ENCODE measurements at places on chromosomes 4 and X.
A peak's percentile ranks its signal among the peaks of the same experiment; 100 is the strongest.

GRCh38 chr4:113659127-113659526 is 102.4 kb downstream of the CAMK2D start:
- DNase-seq, result no peak

DNA sequence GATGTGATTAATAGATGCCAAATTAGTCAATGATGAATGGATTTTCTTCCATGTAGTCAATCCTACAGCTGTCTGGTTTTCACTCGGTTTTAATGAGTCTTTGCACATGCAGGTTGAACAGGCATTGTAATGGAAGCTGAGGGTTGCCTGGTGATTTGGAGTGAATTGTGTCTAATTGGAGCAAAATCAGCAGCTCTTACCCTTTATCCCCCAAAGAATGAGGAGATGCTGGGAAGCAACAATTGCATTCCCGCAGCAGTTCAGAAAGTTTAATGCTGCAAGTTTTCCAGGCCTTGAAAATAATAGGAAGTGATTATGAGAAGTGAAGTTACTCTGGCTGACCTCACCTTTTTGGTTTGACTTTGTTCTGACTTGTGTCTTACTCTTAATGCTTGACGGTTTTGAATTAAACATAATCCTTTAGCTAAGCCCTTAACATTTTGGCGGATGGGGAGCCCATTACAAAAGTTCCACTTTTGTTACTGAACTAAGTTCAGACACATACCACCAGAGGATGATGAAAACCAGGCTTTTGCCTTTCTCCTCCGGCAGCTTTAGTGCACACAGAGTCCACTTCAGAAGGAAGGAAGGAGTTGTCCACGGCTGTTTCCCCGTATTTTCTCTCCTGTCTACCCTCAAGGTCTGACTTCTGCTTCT is 78.8 kb upstream of the TBC1D9 start:
- DNase-seq, result no peak

- no peak for DNase-seq
These were observed 221.6 kb downstream of the DCLK2 start for GRCh38 chr4:150299816-150300215.

- DNase-seq, result no peak
These were observed 16.5 kb downstream of the TRAPPC2 start for GRCh38 chrX:13717700-13718472.

- no peak for DNase-seq
These were observed 150.2 kb downstream of the TSPAN5 start for GRCh38 chr4:98508248-98508647.

- no peak for DNase-seq
These were observed 146.1 kb upstream of the NEIL3 start for GRCh38 chr4:177163532-177163931.

DNA sequence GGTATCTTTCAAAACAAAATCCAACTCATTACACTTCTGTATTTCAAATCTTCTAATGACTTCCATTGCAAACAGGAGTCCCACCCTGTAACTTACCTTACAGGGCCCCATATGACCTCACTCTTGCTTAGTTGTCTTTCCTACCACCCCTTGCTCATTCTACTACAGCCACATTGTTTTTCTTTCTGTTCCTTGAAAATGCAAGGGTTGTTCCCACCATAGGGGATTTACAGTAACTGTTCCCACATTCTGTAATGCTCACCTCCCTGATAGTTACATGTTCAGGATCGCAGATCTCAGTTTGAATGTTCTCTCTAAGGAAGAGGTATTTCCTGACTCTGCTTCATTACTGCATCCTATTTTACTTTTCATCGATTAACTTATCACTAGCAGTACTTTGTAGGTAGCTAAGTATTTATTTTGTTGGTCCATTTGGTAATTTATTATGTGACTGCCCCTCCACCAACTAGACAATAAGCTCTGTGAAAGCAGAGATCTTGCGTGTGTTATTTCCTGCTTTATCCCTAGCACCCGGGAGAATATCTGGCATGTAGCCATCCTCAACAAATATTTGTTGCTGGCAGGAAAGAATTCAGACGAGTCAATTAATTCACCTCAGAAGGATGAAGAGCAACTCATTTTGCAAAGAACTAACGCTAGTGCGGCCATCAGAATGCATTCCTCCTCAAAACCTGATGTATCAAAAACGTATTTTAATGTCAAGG is 21.4 kb downstream of the MAOB start:
- DNase-seq, result no peak

DNA sequence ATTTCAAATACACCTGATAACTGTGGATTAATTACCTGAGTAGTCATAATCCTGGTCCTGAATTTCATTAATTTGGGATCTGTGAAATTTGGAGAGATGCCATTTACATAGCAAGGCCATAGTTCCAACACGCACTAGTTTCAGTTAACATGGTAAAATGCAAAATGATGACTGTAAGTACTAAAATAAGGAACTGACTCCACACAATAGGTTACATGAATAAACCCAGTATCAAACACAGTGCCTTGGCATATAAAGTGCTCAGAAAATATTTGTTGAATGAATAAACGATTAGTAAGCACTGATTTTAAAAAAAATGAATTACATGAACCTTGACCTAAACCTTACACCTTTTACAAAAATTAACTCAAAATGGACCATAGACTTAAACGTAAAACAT is 9.0 kb downstream of the FBXO8 start:
- DNase-seq, result no peak

GRCh38 chr4:113162089-113162488 is 112.6 kb downstream of the ANK2 start:
- DNase-seq, result no peak

- DNase-seq, result no peak
These were observed at the start of gene UGT2B7 for GRCh38 chr4:69096111-69096656. TSS of gene UGT2B7 (plus strand) at chr4:69096474. CDS start at chr4:69096521, 47 bp downstream.

DNA sequence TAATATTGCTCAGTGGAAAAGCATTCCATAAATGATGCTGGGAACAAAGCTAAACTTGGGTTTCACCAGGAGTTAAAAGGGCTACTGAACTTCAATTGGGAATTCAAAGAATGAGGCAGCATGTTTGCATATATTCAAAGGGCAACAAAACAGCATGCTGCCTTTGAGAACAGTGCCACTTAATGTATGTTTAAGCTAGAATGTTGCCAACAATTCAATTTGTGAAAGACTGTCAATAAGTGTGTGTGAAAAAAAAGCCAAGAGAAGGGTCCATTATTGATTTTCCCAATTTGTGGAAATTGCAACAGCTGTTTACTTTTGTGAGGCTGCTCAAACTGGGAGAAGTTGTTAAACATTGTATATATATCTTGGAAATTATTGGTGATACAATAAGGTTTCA is 701.9 kb upstream of the ACTRT1 start:
- no peak for DNase-seq

GRCh38 chrX:13923845-13924244 is 105.8 kb downstream of the GEMIN8 start:
- no peak for DNase-seq

DNA sequence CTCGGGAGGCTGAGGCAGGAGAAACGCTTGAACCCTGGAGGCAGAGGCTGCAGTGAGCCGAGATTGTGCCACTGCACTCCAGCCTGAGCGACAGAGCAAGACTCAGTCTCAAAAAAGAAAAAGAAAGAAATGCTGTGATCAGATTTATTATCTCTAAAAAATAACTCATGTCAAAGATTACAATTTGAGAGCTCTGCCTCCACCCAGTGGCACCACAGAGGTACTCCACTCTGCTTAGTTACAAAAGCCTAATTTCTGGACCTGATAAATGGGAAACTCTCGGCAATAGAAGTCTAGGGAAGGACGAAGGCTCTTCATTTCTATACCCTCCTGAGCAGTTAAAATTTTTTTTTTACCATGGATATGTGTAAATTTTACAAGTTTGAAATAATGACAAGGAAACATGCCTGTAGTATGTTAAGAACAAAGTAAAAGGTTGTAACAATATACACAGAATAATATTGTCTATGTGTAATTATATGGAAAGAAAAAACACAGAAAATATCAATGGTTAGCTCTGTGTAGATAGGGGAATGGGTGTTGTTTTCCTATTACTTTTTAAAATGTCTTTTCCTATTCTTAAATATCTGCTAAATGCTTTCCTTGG is 149.8 kb downstream of the STIM2 start:
- DNase-seq, result peak; percentile 81

DNA sequence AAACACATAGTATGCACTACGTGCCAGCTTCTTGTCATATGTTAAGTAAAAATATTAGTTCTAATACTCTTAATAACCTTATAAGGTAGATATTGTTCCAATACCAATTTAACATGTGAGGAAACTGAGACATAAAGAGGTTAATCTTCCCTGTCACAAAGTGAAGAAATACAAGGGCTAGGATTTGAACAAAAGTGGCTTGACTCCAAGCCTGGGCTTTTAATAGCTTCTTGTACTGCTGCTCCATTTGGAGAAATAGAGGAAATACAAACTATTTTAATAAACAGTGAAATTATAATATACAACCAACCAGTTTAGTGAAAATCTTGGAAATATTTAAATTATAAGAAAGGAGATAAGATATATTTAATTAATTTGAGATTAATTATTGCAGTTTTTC is 33.2 kb downstream of the TLL1 start:
- DNase-seq, result no peak

DNA sequence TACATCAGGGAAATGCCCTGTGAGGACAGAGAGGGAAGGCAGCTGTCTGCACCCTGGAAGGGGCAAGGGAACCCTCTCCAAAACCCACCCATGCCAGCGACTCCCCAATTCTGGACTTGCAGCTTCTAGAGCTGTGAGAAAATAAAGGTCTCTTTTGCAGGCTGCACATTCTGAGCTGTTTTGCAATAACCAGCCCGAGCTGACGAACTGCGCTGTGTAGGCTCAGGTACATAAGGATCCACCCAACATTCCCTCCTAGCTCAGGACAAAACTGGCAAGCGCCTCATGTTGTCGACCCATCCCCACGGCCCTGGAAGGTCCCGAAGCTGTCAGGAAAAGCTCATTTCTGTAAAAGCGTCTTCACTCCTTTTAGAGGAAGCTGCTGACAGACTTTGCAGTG is 271.8 kb downstream of the CRLF2 start:
- DNase-seq, result no peak

- no peak for DNase-seq
These were observed 75.6 kb upstream of the FAM9C start for GRCh38 chrX:13120017-13120416.

GRCh38 chr4:99894161-99894997 is at the start of gene LAMTOR3:
TSS of gene LAMTOR3 (minus strand) at chr4:99894427. CDS start at chr4:99893963, 464 bp downstream.
- peak; percentile 96 for DNase-seq

DNA sequence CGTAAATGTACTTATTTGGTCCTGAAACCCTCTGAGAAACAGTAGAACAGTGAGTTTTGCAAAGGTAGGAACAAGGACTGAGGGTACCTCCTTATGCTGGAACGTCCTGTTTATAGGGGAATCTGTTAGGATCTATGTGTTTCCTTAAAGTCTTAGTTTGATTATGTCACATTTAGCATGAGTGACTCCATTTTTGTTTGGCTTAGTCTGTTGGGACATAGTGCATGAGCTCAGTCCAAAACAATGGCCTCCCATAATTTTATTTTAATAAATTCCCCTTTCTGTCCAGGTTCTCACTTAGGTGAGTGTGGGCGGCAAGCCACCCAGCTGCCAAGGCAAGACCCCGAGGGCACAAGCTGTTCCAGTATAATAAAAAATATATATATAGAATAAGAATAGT is 27.7 kb downstream of the HTT-AS start:
- no peak for DNase-seq

GRCh38 chr4:52982946-52983340 is 120.8 kb downstream of the RASL11B start:
- DNase-seq, result no peak

DNA sequence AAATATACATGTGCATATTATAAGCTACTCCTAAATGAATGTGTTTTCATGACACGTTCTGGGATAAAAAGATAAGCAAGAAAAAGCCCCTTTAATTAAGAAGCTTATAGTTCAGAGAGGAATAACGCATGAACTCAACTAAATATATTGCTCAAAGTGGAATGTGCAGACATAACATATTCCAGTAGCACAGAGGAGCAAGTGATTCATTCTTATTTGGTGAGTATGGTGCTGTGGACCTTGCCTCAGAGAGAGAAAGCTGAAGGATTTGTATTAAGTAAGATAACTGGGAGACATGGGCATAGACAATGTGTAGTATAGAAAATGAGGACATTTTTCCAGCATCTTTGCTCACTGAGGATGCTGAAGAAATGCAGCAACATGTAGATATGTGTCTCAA is 76.8 kb downstream of the CFAP299 start:
- DNase-seq, result no peak

GRCh38 chr4:53067125-53067802 is 205.1 kb downstream of the RASL11B start:
- no peak for DNase-seq

- DNase-seq, result no peak
These were observed 317.3 kb downstream of the FBXW7 start for GRCh38 chr4:152218576-152218975.

DNA sequence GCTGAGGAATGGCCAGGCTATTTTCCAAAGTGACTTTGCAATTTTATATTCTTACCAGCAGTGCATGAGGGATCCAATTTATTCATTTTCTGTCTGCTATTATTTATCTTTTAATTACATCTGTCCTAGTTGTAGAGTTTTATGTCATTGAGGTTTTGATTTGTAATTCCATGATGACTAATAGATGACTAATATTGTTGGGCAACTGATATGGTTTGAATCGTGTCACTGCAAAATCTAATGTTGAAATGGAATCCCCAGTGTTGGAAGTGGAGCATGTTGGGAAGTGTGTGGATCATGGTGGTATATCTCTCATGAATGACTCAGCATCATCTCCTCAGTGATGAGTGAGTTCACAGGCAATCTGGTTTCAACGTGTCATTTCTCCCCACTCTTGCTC is 201.5 kb downstream of the TBX22 start:
- DNase-seq, result no peak

DNA sequence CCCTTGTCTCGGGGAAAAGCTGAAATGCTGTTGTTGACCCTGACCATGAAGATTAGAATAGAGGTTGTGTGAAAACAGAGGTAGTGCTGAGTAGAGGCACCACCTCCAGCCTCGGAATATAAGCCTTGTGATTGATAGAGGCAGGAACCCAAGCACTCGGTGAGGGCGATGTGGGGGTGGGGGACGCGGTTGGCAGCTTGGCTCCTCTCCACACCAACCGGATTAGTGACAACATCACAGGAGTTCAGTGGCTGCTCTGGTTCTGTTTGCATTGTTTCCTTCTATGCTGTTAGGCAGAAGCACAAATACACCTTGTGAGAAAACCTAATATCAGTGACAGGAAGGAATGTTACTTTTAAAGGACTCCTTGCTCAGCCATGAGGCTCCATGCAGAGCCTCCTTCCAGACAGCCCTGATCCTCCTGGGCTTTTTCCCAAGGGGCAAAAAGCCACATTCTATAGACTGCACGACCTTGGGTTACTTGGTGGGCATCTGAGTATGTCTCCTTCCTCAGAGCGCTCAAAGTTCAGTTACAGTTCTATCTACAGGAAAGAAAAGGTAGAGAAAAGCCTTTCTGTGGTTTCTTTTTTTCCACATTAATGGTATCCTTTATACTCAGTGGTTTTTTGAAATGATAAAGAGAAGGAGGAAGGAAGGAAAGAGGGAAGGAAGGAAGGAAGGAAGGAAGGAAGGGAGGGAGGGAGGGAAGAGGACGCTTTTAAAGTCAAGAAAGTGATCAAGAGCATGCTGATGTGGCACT is 150.4 kb upstream of the NOCT start:
- DNase-seq, result peak; percentile 77

GRCh38 chr4:163949976-163950601 is 455.6 kb downstream of the TMA16 start:
- no peak for DNase-seq
